ENCODE measurements at places on chromosomes 16 and 17.

- no peak for DNase-seq
Measured at GRCh38 chr17:58595194-58595792, 80.9 kb upstream of the MTMR4 start.

DNA sequence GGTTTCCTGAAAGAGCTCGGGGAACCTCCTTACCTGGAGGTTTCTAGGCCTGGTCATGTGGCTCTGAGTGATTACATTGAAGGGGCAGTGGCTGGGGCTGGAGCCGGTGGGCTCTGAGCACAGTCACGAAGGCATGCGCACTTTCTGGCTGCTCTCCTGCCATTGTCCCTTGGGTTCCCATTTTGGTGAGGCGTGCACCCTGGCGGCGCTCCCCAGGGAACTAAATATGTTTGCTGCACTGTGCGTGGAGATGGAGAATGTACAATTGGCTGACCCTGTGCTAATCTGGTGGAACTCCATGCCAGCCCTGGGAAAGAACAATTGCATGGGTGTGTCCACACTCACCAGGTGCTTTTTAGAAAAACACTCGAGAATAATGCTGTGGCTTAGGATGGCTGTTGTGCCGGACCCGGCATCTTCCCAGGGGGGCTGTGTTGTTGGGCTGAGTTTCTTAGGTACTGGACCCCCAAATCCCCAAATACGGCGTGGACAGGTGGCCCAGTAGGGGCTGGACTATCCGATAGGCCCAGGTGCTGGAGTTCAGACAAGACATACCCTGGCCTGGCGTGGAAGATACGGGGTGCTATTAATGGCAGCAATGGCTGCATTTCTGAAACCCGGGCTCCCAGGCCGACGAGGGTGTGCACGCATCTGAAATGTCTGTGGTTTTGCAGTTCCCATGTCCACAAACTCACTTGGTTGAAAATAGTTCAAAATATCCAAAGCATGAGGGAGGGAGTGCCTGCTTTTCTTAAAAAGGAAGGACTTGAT lies 230.5 kb downstream of the SEC14L1 start:
- no peak for DNase-seq

DNA sequence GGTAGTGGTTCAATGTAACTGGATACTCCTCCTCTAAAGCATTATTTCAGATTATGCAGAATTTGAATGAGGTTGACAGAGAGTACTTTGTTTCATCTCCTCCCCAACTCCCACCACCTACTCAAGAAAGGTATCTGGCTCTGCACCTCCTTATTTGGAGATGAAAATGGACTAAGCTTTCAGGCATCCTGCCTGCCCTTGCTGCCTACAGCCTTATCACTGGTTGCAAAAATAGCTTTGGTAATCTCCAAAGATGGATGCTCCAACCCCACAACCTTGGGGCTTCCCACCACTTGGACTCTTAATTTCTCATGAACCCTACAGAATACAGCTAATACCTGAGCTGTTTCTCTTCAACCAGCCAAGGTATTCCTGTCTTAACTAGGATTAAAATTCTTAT lies 45.3 kb upstream of the CORO6 start:
- DNase-seq, result no peak

GRCh38 chr17:48294806-48295361 lies 135.1 kb downstream of the SKAP1 start:
- no peak for DNase-seq

DNA sequence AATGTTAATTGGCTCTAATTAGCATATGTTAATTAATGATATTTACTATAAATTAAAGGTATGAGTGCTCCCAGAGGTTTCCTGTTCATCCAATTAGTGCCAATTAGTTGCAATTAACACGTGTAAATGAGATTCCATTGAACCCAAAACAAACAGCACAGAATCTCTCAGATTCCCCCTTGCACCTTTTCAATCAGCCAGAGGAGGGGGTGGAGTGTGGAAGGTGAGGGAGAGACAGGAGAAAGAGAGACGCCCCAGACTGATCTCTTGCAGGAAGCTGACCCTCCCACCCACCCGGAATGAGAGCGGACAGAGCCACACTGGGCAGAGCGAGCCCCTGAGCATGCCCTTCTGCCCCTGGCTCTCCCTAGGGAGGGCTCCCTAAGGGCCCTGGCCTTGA lies 24.1 kb upstream of the LHX1 start:
- DNase-seq, result no peak

- DNase-seq, result no peak
Measured at GRCh38 chr17:22270381-22270780, 578.1 kb downstream of the KCNJ18 start.

GRCh38 chr17:1488826-1489270 lies 3.6 kb downstream of the MYO1C start:
- DNase-seq, result no peak

DNA sequence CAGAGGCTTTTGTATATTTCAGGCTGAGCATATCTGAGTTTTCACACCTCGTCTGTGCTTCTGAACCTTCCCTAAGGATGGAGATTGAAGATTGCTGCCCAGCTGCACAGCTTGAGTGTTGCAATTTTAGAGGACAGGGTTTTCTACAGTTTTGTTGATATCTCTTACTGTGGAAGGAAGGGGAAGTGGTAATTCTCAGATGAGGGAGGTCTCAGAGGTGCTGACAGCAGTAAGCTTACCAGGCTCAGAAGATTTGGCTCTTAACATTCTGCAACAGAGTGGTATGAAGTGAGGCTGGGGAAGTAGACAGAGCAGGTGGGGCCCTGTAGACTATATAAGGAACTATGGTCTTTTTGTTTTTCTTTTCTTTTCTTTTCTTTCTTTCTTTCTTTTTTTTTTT lies 45.8 kb upstream of the ARHGAP17 start:
- DNase-seq, result no peak

DNA sequence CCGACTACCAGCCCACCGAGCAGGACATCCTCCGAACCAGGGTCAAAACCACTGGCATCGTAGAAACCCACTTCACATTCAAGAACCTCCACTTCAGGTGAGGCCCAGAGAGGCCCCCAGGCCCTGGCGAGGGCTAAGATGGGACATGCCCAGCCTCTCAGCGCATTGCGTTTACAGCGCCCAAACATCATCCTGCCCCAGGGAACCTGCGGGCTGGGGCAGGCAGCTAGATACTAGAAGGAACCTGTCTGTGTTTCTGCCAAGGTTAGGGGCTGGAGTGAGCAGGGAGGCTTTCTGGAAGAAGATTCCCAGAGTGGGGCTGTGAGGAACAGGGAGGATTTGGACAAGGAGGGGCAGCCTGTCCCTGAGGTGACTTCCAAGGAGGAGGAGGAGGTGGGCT lies 90.6 kb downstream of the AMFR start:
- DNase-seq, result no peak

- DNase-seq, result no peak
Measured at GRCh38 chr17:12302711-12303110, 282.0 kb downstream of the MAP2K4 start.

DNA sequence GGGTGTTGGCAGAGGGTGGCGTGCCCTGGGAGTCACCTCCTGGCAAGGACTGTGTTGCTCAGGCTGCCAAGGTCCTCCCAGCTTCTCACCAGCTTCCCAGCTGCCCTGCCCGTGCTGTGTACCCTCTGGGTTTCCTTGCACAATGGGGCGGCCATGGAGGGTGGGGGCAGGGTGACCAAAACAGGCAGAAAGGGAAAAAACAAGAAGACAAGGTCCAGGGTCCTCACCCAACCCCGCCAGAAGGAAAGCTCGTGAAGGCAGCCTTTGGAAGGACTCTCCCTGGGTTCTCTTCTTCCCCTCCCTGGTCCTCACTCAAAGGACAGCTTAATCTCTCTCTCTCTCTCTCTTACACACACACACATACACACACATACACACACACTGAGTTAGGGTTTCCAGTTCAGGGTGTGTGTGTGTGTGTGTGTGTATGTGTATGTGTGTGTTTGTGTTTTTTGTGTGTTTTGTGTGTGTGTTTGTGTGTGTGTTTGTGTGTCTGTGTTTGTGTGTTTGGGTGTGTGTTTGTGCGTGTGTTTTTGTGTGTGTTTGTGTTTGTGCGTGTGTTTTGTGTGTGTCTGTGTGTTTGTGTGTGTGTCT lies 2.0 kb downstream of the SLC13A5 start:
- no peak for DNase-seq

DNA sequence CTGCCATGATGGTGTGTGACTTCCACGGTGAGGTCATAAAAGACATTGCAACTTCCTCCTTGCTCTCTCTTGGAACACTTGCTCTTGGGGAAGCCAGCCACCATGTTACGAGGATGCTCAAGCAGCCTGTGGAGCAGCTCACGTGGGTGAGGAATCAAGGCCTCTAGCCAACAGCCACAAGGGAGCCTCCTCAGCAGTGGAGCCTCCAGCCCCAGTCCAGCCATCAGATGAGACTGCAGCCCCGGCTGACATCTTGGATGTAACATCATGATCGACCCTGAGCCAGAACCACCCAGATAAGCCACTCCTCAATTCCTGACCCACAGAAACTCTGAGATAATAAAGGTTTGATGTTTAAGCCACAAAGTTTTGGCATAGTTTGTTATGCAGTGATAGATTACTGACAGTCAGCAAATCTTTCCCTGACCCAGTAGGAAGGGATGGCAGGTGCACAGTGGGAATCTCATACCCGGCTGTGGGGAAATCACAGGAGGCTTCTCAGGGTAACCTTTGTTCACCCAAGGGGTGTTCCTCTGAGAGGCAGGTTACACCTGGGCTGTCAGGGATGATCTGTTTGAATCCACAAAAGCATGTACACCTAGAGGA lies 23.3 kb upstream of the GINS2 start:
- no peak for DNase-seq

- DNase-seq, result no peak
Measured at GRCh38 chr17:69067274-69068047, 6.7 kb upstream of the ABCA9 start.

GRCh38 chr16:88538366-88539060 lies 31.7 kb upstream of the ZC3H18 start:
- DNase-seq, result no peak
